ENCODE measurements at places on chromosomes 16 and 17. TPM values are rescaled to one million over a fixed set of nuclear protein-coding genes. Genes with fewer than 3 reads are reported as not detected.

HID1 gene
- total RNA-seq, result 21.7 TPM

APOH gene
- total RNA-seq, result not detected

CACNG1 gene
- not detected for total RNA-seq

ERN2 gene
- total RNA-seq, result not detected

HP gene
- not detected for total RNA-seq

IRX6 gene
- not detected for total RNA-seq

MEOX1 gene
- total RNA-seq, result not detected

EFNB3 gene
- total RNA-seq, result 0.15 TPM

KRTAP4-4 gene
- total RNA-seq, result not detected

C17orf67 gene
- 1.3 TPM for total RNA-seq

VMO1 gene
- 1.7 TPM for total RNA-seq

ANTKMT gene
- 43.9 TPM for total RNA-seq

GPR179 gene
- total RNA-seq, result not detected

MSRB1 gene
- 8.1 TPM for total RNA-seq

CHD9NB gene
- total RNA-seq, result 0.97 TPM

CWC25 gene
- 9.7 TPM for total RNA-seq

C16orf96 gene
- total RNA-seq, result not detected

TPSG1 gene
- total RNA-seq, result not detected

CD300C gene
- total RNA-seq, result not detected

IRF8 gene
- not detected for total RNA-seq

EVI2A gene
- 1.3 TPM for total RNA-seq

NUDT7 gene
- total RNA-seq, result 1.7 TPM

XYLT1 gene
- 0.30 TPM for total RNA-seq

KIAA0513 gene
- 3.6 TPM for total RNA-seq

SHISA6 gene
- total RNA-seq, result not detected

ATAD5 gene
- 3.6 TPM for total RNA-seq

PLEKHH3 gene
- 8.4 TPM for total RNA-seq

RHBDL1 gene
- 0.30 TPM for total RNA-seq

FSCN2 gene
- total RNA-seq, result not detected

KRTAP3-2 gene
- not detected for total RNA-seq

ADCY9 gene
- 12.6 TPM for total RNA-seq

TNRC6C gene
- total RNA-seq, result 2.6 TPM

GSE1 gene
- total RNA-seq, result 7.8 TPM

Measured in epithelial cell of umbilical artery (primary cell).